Body of pancreas (tissue), 4 donors: ENCODE measurements at places on chromosomes 12 and 14. TPM values are rescaled to one million over a fixed set of nuclear protein-coding genes. Genes with fewer than 3 reads are reported as not detected.

GPR65 gene
- total RNA-seq: 1.3 TPM

KRT75 gene
- not detected for total RNA-seq

AMHR2 gene
- 10.6 TPM for total RNA-seq

TRPV4 gene
- 6.3 TPM for total RNA-seq

RERGL gene
- total RNA-seq: not detected

CLEC14A gene
- 9.9 TPM for total RNA-seq

FBLN5 gene
- 52.1 TPM for total RNA-seq

APOLD1 gene
- 23.4 TPM for total RNA-seq

CNTN1 gene
- total RNA-seq: 3.1 TPM

PELI2 gene
- total RNA-seq: 41.8 TPM

IKZF4 gene
- total RNA-seq: 2.6 TPM

WNT1 gene
- not detected for total RNA-seq

PZP gene
- not detected for total RNA-seq

EGLN3 gene
- 7.0 TPM for total RNA-seq

NGB gene
- not detected for total RNA-seq

PMCH gene
- not detected for total RNA-seq

HVCN1 gene
- total RNA-seq: 0.66 TPM

NANOG gene
- 0.66 TPM for total RNA-seq

MGP gene
- 162 TPM for total RNA-seq

SYNDIG1L gene
- not detected for total RNA-seq

MIPOL1 gene
- 8.6 TPM for total RNA-seq
